T-helper 1 cell (primary cell): ENCODE measurements at places on chromosomes 2 and 18.

GRCh38 chr18:67290421-67290820, 226.1 kb downstream of the DSEL start:
- DNase-seq: no peak

- DNase-seq: no peak
These were observed 220.4 kb downstream of the ZNF516 start for GRCh38 chr18:76274468-76275289.

DNA sequence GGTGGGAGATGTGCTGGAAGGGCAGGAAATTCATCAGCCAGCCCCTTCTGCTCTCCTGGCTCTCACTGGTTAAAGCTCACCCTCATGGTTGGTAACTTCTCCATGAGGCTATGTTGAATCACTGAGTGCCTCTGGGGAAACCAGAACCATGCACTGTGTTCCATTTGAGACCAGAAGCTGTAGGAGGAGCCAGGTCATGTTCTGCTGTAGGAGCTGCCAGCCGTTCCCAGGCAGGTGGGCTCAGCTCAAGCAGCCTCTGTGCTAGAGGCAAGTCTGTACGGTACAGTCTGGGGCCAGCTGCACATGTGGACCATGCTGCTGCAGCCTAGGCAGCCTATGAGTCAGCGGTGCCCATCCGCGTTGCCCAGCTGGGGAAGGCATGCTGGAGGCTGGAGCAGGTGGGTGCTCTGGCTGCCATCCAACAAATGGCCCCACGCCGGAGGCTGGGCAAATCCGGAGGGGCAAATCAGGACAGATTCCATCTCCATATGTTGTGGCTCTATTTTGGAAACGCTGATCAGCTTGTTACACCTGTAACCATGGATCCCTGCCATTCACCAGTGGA, 22.0 kb upstream of the KCNF1 start:
- DNase-seq: no peak

- no peak for DNase-seq
These were observed 1083.8 kb upstream of the NRXN1 start for GRCh38 chr2:52115750-52116149.
